ENCODE measurements at places on chromosomes 2 and 18.

GRCh38 chr2:95268211-95269035, 5.8 kb upstream of the PROM2 start:
- no peak for DNase-seq

- DNase-seq = no peak
Measured at GRCh38 chr2:222577341-222577740, 78.6 kb downstream of the FARSB start.

GRCh38 chr2:50863856-50864255, 168.1 kb downstream of the NRXN1 start:
- no peak for DNase-seq

DNA sequence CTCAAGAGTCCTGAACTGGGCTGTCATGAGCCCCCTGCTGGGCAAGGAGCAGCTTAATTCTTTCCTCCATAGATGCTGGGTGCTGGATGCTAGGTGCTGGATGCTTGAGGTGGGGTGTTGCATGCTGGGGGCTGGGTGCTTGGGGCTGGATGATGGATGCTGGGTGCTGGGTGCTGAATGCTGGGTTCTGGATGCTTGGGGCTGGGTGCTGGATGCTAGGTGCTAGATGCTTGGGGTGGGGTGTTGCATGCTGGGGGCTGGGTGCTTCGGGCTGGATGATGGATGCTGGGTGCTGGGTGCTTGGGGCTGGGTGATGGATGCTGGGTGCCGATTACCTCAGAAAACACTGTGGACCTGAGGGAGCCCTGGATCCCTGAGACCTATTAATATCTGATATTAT, 837.7 kb downstream of the GALR1 start:
- DNase-seq = no peak

- no peak for DNase-seq
Measured at GRCh38 chr2:6083136-6083535, 391.0 kb downstream of the SOX11 start.

DNA sequence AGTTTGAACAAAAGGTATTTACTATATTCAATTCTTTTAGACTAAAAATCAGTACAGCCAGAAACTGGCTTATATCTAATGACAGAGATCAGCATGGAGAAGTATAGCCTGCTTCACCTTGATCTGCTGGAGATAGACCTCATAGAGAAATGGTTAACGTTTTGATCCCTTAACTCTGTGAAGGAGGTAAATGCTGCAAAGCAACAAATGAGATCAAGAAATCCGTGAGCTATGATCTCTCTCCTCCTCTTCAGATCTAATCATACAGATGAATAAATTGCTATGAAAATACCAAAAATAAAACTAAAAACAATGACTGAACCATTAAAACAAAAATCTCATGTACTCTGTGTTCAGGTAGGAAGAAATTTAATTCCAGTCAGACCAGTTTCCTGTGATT, 42.8 kb downstream of the KLHL14 start:
- no peak for DNase-seq

- DNase-seq = no peak
Measured at GRCh38 chr2:98487806-98488189, 43.1 kb downstream of the INPP4A start.

Measured in T-helper 2 cell (primary cell).